T-cell (primary cell): ENCODE measurements at places on chromosomes 12 and 14. TPM values are rescaled to one million over a fixed set of nuclear protein-coding genes. Genes with fewer than 3 reads are reported as not detected.
A peak's percentile ranks its signal among the peaks of the same experiment; 100 is the strongest.

Gene KRT2
- total RNA-seq, result 1.0 TPM

Gene SOAT2
- total RNA-seq, result 0.89 TPM

Gene PZP
- not detected for total RNA-seq

Gene APOLD1
- 0.82 TPM for total RNA-seq

Gene KRT82
- not detected for total RNA-seq

Gene ENDOU
- not detected for total RNA-seq

Gene SDR9C7
- not detected for total RNA-seq

Gene LMNTD1
- not detected for total RNA-seq

Gene TAS2R20
- 3.0 TPM for total RNA-seq

- peaks cover 26% of the 10 kb centered on the region for H3K27me3 ChIP-seq
- H3K36me3 ChIP-seq, result no peaks in the 10 kb centered on the region
- H3K4me1 ChIP-seq, result no peaks in the 10 kb centered on the region
Observed at GRCh38 chr14:101191721-101192660, 288.5 kb upstream of the RTL1 start.

DNA sequence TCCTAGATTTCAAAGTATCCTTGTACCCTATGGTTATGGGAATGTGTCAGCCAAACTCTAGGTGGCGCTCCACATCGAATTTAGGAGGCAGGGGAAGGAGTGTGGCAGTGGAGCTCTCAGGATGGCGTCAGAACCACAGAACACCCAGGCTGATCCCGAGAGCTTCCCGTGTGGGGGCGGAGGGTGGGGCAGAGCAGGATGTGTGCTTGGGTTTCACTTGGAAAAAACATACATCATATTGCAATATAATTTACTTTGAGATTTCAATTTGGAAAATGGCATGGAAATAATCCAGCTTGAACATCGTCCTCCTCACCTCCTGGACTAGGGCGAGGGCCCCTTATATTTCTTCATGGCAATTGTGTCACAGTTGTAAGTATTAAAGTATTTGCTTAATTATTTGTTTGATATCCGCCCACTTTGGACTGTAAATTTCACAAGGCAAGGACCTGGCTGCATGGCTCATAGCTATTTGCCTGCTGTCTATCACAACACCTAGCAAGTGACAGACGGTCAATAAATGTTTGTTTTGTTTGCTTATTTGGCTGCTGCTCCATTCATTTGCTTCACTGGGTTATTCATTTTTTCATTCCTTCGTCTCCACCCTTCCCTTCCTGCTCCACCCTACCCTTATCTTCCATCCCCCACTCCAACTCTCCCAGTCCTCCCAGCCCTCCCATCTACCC is 221.5 kb upstream of the HMGA2 start:
- DNase-seq, result peak; percentile 4
- H3K27ac ChIP-seq, result no peak overlapping the region
- no peak overlapping the region for H3K4me3 ChIP-seq
- no peaks in the 10 kb centered on the region for H3K36me3 ChIP-seq
- H3K4me1 ChIP-seq, result no peaks in the 10 kb centered on the region

DNA sequence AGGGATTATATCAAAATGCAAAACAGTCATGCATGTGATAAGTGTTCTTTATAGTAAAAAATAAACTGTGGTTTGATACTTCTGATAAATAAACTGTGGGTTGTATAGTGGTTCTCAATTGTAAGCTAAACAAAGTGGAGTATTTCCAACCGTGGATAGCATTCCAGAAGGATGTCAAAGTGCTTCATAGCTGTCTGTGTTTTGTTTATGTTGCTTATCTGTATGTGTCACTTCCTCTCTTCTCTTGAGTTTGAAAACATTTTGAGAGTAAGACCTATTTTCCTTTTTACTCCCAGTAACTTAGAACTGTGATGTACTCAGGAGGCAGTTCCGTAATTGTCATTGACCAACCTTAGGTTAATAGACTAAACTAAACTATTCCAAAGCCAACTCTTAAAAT is 415.8 kb downstream of the TMTC2 start:
- H3K27ac ChIP-seq, result no peak overlapping the region
- no peak for DNase-seq
- no peaks in the 10 kb centered on the region for H3K36me3 ChIP-seq
- H3K27me3 ChIP-seq, result no peaks in the 10 kb centered on the region
- no peaks in the 10 kb centered on the region for H3K4me1 ChIP-seq

- H3K4me3 ChIP-seq, result no peak overlapping the region
- H3K36me3 ChIP-seq, result no peaks in the 10 kb centered on the region
- H3K27me3 ChIP-seq, result no peaks in the 10 kb centered on the region
- no peaks in the 10 kb centered on the region for H3K4me1 ChIP-seq
Observed at GRCh38 chr12:44157359-44157758, 321.5 kb downstream of the TMEM117 start.

GRCh38 chr14:33930439-33930838 is 20.4 kb downstream of the EGLN3 start:
- no peaks in the 10 kb centered on the region for H3K27me3 ChIP-seq
- DNase-seq, result no peak
- H3K27ac ChIP-seq, result no peak overlapping the region
- no peaks in the 10 kb centered on the region for H3K4me1 ChIP-seq
- H3K4me3 ChIP-seq, result no peak overlapping the region

- DNase-seq, result no peak
- H3K4me1 ChIP-seq, result no peaks in the 10 kb centered on the region
- peaks cover 2% of the 10 kb centered on the region for H3K27me3 ChIP-seq
- H3K4me3 ChIP-seq, result no peak overlapping the region
- no peak overlapping the region for H3K27ac ChIP-seq
Observed at GRCh38 chr14:74348735-74349463, 628 bp downstream of the VRTN start.

DNA sequence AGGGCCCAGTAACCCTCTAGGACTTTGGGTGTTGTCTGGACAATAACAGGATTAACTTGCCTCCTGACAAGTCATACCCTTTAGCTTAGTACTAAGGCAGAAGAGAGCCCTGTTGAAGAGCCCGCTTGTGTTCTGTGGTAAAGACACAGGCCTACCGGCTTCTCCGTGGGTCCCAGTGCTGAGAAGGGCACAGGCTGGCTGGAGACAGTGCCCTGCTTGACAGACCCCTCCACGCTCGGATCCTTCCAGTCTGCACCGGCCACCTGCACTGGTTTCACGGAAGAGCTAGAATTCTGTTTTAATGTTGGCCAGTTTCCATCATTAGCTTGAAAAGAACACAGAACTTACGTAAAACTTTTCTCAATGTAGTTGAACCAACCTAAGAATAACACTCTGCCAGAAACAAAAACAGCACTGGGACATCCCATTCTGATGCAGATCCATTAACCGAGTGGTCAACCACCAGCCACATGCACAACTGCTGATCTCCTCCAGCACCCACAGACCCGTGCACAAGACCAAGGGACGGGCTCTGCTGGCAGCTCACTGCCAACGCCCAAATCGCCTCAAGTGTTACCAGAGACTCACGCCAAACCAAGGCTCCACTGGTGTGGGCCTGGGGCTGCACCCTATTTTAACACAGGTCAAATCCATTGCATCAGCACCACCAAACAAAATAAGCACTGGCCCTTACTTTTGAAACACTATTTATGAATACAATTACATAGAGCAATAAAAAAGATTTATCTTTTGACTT is 27.1 kb downstream of the ZFYVE21 start:
- no peaks in the 10 kb centered on the region for H3K27me3 ChIP-seq
- peaks cover 15% of the 10 kb centered on the region for H3K36me3 ChIP-seq
- DNase-seq, result no peak
- no peak overlapping the region for H3K4me3 ChIP-seq

- H3K36me3 ChIP-seq, result peaks cover 8% of the 10 kb centered on the region
- DNase-seq, result no peak
- no peak overlapping the region for H3K27ac ChIP-seq
- H3K4me1 ChIP-seq, result peaks cover 19% of the 10 kb centered on the region
- H3K4me3 ChIP-seq, result no peak overlapping the region
Observed at GRCh38 chr12:124442772-124443445, 124.5 kb downstream of the NCOR2 start.

DNA sequence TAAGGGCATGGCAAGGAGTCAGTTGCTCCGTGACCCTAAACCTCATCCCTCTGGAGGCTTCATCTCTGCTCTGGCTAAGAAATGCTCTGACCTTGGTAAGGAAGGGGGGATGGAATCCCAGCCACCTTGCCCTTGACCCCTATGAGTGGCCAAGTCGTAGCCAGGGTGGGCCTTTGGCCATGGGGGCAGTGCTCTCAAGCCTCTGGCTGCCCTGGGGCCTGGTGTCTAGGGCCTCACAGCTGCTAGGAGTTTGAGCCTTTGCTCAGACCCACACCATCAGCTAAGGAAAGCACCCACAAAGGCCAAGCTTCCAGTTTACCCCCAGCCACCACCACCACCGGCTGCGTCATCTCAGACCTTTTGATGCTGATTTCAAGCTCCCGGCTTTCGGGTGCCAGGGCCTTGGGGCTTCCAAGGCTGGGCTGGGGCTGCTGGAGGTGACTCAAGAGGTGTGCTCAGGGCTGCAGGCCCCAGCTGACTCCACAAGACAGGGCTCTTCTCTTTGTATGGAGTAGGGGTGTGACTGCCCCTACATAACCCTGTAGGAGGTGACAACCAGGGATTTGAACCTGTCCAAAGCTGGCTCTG is 3.7 kb downstream of the ASB2 start:
- no peaks in the 10 kb centered on the region for H3K27me3 ChIP-seq
- no peak overlapping the region for H3K27ac ChIP-seq
- H3K4me1 ChIP-seq, result peaks cover 63% of the 10 kb centered on the region
- no peaks in the 10 kb centered on the region for H3K36me3 ChIP-seq
- DNase-seq, result no peak

- H3K4me3 ChIP-seq, result no peak overlapping the region
- H3K27ac ChIP-seq, result no peak overlapping the region
- H3K27me3 ChIP-seq, result no peaks in the 10 kb centered on the region
- H3K36me3 ChIP-seq, result peaks cover 90% of the 10 kb centered on the region
Observed at GRCh38 chr12:120139958-120140357, 23.4 kb upstream of the RAB35 start.

GRCh38 chr14:36517242-36518030 is 2.6 kb downstream of the NKX2-1 start:
- H3K27ac ChIP-seq, result no peak overlapping the region
- H3K4me3 ChIP-seq, result no peak overlapping the region
- no peaks in the 10 kb centered on the region for H3K36me3 ChIP-seq
- no peak for DNase-seq

DNA sequence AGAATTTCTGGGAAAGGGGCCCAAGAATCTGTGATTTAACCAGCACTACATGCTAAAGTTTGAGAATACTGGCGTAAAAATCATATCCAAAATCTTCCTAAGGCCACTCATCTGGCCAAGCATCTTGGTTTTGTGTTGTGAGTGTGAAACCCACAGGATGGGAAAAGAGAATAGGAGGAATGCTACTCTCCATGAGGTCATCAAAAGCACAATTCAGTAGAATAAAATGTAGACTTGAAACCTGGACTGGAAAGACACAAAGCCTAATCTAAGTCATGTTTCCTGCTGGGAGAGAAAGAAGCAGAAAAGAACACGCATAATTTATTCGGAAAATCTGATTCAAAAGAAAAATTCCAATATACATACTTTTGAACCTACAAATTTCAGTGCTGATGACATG is 42.3 kb downstream of the NR1H4 start:
- no peaks in the 10 kb centered on the region for H3K27me3 ChIP-seq
- H3K36me3 ChIP-seq, result no peaks in the 10 kb centered on the region
- H3K4me1 ChIP-seq, result no peaks in the 10 kb centered on the region
- DNase-seq, result no peak

- H3K36me3 ChIP-seq, result no peaks in the 10 kb centered on the region
- no peaks in the 10 kb centered on the region for H3K4me1 ChIP-seq
- no peaks in the 10 kb centered on the region for H3K27me3 ChIP-seq
- no peak overlapping the region for H3K4me3 ChIP-seq
- H3K27ac ChIP-seq, result no peak overlapping the region
- no peak for DNase-seq
Observed at GRCh38 chr14:89013098-89013504, 188.7 kb downstream of the TTC8 start.

- no peak overlapping the region for H3K4me3 ChIP-seq
- DNase-seq, result no peak
- no peak overlapping the region for H3K27ac ChIP-seq
Observed at GRCh38 chr12:110262442-110263388, 18.3 kb upstream of the ATP2A2 start.

GRCh38 chr12:71108355-71108754 is 49.4 kb downstream of the TSPAN8 start:
- no peaks in the 10 kb centered on the region for H3K4me1 ChIP-seq
- H3K27me3 ChIP-seq, result no peaks in the 10 kb centered on the region
- no peak overlapping the region for H3K27ac ChIP-seq
- H3K4me3 ChIP-seq, result no peak overlapping the region

- H3K4me1 ChIP-seq, result peaks cover 17% of the 10 kb centered on the region
- no peak overlapping the region for H3K4me3 ChIP-seq
- no peaks in the 10 kb centered on the region for H3K36me3 ChIP-seq
- no peak for DNase-seq
- H3K27ac ChIP-seq, result peak overlapping the region; percentile 40
Observed at GRCh38 chr14:61691495-61691894, 3.8 kb upstream of the HIF1A start.

DNA sequence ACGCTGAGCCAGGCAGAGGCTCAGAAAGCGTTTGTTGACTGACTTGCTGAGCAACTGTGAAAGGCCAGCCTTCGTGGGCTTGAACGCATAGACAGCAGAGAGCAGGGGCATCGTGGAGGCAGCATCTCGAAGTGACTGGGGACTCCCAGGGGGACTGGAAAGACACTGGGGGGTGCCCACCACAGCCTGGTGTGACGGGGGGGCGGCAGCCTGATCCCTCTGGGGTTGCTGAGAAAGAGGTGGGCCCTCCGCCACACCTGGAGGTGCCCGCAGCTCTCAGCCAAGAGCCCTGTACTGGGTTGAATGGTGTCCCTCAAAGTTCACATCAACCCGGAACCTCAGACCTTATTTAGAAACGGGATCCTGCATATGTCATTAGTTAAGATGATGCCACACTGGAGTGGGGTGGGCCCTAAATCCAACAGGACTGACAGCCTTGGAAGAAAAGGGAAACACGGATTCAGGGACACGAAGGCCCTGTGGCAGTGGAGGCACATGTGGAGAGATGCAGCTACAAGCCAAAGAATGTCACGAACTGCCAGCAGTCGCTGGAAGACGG is 84.6 kb downstream of the RFLNA start:
- no peaks in the 10 kb centered on the region for H3K27me3 ChIP-seq
- peaks cover 61% of the 10 kb centered on the region for H3K36me3 ChIP-seq
- no peaks in the 10 kb centered on the region for H3K4me1 ChIP-seq
- no peak overlapping the region for H3K27ac ChIP-seq

DNA sequence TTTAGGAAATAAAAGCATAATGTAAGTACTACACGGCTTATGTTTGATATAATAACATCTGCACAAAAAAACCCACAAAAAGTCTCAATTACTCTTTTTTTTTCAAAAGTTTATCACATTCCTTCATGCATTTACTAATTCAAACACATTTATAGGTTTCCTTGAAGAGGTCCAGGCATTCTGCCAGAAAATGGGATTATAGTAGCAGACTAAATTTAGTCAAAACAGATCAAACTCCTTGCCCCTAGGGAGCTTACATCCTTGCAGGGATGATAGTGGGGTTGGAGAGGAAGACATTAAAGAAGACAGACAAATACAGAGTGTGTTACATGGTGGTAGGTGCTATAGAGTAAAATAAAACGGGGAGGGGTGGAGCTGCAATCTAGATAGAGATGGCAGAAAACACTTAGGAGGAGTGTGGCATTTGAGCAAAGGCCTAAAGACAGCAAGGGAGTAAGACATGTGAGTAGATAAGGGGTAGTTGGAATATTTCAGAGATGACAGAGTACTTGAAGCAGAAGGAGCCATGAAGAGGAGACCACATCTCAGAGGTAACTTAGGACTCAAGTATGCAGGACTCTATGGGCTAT is 266.9 kb downstream of the PPFIA2 start:
- H3K4me3 ChIP-seq, result no peak overlapping the region
- no peaks in the 10 kb centered on the region for H3K27me3 ChIP-seq

- no peaks in the 10 kb centered on the region for H3K36me3 ChIP-seq
- no peak for DNase-seq
- H3K4me1 ChIP-seq, result peaks cover 27% of the 10 kb centered on the region
- no peak overlapping the region for H3K4me3 ChIP-seq
- no peak overlapping the region for H3K27ac ChIP-seq
Observed at GRCh38 chr14:69572030-69572840, 2.4 kb downstream of the CCDC177 start.
